ENCODE measurements at places on chromosomes 6 and 20.

- no peak for DNase-seq
These were observed 229.3 kb downstream of the RFPL4B start for GRCh38 chr6:112576423-112576822.

- no peak for DNase-seq
These were observed 102.5 kb downstream of the NOL4L start for GRCh38 chr20:32482442-32483261.

DNA sequence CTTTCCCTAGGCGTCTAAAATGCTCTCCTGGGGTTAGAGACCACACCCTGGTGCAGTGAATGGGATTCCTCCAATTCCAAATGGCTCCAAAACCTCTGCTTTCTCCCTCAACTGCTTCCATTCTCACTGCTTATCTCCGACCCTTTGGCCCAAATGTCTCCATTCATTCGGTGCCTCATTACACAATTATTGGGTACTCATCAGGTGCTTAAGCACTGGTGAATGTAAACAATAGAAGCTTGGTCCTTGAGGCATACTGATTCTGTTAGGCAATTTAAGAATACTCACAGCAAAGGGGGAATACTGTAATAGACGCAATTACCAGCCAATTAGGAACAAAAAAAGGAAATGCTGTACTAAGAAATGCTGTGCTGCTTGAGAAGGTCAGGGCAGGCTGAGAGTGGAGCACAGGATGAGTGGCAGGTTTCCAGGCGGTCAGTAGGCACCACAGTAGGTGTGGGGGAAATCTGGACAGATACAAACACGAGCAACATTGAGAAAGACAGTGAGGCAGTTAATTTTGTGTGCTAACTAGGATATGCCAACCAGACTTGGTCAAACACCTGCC, 23.0 kb downstream of the GMDS start:
- no peak for DNase-seq

DNA sequence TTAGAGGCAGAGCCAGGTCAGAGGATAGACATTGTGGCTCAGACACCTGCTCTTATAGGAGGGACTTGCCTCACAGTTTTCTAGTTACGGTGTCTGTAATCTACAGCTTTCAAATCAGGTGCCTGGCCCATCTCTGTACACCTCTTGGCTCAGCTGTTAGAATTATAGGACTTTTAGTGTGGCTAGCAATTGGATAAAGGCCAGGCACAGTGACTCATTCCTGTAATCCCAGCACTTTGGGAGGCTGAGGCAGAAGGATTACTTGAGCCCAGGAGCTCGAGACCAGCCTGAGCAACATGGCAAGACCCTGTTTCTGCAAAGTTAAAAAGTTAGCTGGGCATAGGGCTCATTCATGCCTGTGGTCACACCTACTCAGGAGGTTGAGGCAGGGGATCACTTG, 20.0 kb downstream of the BRPF3 start:
- DNase-seq: no peak

- no peak for DNase-seq
These were observed 871 bp upstream of the SYNDIG1 start for GRCh38 chr20:24468401-24469115.

DNA sequence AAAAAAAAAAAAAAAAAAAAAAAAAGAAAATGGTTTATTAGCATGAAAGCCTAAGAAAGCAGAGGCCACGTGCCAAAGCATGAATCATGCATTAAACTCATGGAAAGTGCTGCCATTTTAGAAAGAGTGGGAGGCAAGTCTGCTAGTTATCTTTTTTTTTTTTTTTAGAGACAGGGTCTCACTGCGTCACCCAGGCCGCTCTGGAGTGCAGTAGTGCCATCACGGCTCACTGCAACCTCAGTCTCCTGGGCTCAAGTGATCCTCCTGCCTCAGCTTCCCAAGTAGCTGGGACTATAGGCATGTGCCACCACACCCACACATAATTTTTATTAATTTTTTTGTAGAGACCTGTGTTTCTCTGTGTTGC, 5.2 kb downstream of the VWA7 start:
- DNase-seq: no peak

DNA sequence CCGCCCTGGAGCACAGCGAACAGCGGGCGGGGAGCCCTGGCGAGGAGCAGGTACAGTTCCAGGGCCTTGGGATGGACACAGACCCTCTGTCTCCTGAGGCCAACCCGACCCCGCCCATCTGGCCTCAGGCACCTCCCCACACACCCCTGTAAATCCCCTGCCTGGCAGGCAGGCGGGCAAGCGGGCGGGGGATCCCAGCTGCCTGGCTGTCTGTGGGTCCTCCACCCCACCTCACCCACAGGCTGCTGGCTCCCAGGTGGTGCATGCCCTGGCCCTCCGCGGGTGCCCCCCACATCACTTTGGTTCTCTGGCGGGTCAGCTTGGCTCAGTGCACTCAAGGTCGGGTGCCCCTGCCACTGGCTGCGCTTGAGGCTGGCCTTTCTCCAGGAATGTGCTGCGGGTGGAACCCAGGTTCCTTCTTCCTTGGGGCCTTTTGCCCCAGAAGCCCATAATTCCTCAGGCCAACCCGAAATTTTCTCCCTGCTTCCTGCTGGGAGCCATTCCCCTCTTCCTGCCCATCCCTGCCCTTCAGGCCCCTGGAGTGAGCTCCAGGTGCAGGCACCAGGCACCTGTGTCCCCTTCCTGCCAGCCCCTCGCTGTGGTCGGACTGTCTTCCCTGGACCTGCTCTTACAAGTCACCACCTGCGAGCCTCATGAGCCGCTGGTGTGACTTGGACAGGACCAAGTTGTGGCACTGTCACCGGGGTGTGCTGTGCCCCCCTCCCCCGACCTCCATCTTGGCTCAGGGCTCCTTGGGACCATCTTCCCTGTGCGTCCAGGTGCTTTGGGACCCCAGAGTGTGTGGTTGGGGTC, 5.3 kb upstream of the TNFRSF6B start:
- no peak for DNase-seq

DNA sequence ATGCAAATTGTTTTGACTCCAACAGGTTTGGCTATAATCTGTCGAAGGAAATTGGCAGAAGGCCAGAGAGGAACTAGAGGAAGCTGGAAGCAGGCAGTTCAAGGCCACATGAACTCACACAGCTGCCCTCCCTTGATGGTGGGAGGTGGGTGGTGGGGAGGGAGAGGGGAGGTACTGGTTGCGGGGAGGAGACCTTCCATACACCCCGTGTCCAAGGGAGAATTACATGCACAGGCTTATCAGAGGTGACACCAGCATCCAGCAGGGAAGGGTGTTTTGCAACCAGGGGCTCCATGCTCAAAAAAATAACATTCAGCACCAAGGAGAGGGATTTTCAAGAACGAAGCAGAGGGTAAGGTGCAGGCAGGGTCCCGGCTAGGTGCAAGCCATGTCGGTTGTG, 9.1 kb downstream of the PRND start:
- no peak for DNase-seq

GRCh38 chr20:23114018-23114417, 27.9 kb upstream of the CD93 start:
- no peak for DNase-seq

DNA sequence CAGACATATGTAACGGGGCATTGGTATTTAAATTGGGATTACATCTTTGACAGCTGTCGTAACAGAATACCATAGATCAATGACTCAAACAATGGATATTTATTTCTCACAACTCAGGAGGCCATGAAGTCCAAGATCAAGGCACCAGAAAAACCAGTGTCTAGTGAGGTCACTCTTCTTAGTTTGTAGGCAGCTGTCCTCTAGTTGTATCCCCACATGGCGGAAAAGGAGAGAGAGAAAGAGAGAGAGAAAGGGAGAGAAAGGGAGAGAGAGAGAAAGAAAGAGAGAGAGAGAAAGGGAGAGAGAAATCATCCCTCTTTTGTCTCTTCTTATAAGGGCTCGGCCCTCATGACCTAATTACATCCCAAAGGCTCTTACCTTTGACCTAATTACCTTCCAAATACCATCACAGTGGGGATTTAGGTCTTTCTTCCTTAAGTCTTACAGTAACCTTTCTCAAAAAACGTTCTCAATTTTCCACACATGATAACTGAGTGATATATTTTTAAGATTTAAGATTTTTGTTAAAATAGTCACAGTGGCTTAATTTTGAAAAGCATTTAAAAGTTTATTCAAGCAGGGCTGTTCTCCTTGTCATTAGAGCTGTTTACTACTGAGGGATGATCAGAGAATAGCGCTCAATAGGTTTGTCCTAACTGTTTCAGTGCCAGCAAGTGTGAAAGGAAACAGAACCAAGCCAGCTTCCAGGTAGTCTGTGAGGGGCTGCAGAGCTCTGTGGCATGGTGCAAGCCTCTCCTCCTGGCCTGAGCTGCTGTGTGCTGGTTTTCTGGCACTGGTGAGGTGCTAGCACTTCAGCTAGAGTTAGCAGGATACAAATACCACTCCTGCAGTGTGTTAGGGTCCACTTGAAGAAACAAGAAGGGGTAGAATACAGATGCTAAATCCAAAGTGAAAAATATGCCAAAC, 79.0 kb downstream of the IMPG1 start:
- DNase-seq: no peak

DNA sequence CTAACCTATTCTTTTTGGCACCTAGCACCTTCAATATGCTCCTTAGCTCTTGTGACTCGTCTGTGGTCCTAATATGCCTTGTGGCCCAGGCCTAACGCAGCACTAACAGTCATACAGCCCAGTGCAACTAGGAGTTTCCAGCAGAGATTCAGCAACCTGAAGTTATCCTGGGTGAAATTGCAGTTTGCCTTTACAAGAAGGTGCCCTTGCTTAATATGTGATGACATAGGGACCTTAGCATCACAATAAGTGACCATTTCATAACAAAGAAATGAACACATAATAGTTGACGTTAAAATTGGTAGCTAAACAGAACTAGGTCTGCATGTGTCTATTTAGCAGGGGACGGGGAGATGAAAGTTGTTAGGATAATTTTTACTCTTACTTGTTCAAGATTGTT, 10.1 kb downstream of the FIG4 start:
- no peak for DNase-seq

DNA sequence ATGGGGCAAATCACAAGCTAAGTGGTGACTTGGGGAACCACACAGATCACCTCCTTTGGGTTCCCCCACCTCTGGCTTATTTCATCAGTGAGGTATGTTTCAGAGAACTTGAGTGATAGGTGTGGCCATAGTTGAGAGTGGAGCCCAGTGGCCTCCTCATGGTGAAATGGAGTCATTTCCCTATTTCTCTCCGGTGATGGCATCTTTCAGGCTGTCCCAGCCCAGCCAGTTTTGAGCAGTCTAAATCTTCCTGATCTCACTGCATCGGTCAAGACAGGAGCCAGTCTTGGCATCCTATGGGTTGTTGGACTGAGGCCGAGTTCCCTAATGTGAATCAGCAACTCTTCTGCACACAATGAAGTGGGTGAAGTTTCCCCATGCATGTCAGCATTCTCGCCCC, 132.4 kb downstream of the EYA2 start:
- no peak for DNase-seq

Data from keratinocyte (primary cell).